CD8-positive, alpha-beta T cell (primary cell): ENCODE measurements at places on chromosomes 7 and 10. TPM values are rescaled to one million over a fixed set of nuclear protein-coding genes. Genes with fewer than 3 reads are reported as not detected.

- DNase-seq = no peak
These were observed 3.1 kb downstream of the VSIR start for GRCh38 chr10:71770255-71770654.

- DNase-seq = no peak
These were observed 73.7 kb downstream of the DKK1 start for GRCh38 chr10:52387744-52388143.

GRCh38 chr10:60732198-60732806 lies 46.0 kb upstream of the CDK1 start:
- peak; percentile 21 for DNase-seq

GRCh38 chr7:99003419-99003818 lies 125.1 kb downstream of the TRRAP start:
- DNase-seq = no peak

- DNase-seq = no peak
These were observed 838.2 kb upstream of the POM121L12 start for GRCh38 chr7:52197221-52197620.

- no peak for DNase-seq
These were observed 37.5 kb upstream of the DOCK1 start for GRCh38 chr10:126867567-126868365.

The COL28A1 gene
- total RNA-seq = 0.36 TPM

DNA sequence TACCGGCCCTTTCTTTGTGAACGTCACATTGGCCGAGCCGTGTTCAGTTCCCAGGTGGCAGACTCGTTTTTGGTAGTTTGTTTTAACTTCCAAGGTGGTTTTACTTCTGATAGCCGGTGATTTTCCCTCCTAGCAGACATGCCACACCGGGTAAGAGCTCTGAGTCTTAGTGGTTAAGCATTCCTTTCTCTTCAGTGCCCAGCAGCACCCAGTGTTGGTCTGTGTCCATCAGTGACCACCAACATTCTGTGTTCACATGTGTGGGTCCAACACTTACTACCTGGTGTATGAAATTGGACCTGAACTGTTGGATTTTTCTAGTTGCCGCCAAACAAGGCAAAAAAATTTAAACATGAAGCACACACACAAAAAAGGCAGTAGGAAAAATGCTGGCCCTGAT lies 9.9 kb upstream of the CSGALNACT2 start:
- DNase-seq = no peak

- no peak for DNase-seq
These were observed 135.3 kb downstream of the KIAA1217 start for GRCh38 chr10:24344279-24344678.

The ELFN1 gene
- total RNA-seq = not detected

The MKLN1 gene
- total RNA-seq = 43.2 TPM

DNA sequence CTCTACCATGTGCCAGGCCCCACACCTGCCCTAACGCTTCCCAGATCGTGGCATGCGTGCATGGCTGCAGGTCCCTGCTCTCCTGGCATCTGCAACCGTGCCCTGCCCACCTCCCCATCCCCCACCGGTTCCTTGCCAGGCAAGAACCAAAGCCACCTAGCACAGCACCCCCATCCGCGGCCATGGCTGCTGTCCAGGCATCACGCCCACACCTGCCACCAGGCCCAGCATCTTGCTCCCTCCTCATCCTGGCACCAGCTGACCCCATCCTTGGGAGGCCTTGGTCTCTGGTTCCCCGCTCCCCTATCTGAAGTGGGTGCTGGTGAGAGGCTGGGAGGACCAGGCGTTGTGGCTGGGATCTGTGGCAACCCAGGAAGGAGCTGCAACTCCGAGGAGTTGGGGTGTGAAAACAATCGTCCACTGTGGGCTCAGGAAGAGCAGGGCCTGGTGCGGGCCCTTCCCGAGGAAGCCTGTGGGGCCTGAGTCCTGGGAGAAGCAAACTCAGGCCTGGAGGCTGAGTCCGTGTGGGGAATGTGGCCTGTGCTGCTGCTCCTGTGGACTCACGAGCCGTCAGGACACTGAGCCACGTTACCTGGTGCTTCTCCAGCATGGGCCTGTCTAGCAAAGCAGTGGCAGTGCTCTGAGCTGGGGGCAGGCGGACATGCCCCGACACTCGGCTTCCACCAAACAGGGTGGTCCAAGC lies 417.1 kb downstream of the DNAJB6 start:
- DNase-seq = no peak

The BUD31 gene
- total RNA-seq = 144 TPM

- DNase-seq = no peak
These were observed 22.6 kb upstream of the PSAP start for GRCh38 chr10:71873582-71874211.

The KAZALD1 gene
- total RNA-seq = not detected

The SPRN gene
- total RNA-seq = not detected

- peak; percentile 59 for DNase-seq
These were observed 228.9 kb upstream of the TCF7L2 start for GRCh38 chr10:112721080-112721698.

The ADD3 gene
- total RNA-seq = 135 TPM

GRCh38 chr10:127990846-127991542 lies 84.1 kb downstream of the PTPRE start:
- DNase-seq = peak; percentile 25

GRCh38 chr7:127532151-127532550 lies 53.2 kb downstream of the GCC1 start:
- DNase-seq = no peak

The EEPD1 gene
- total RNA-seq = 1.1 TPM

The STAG3 gene
- total RNA-seq = 6.3 TPM

The CPA4 gene
- total RNA-seq = not detected

- no peak for DNase-seq
These were observed 28.5 kb downstream of the CNNM1 start for GRCh38 chr10:99357691-99358090.

- no peak for DNase-seq
These were observed 527 bp upstream of the BCAP29 start for GRCh38 chr7:107579554-107579884.

The TET1 gene
- total RNA-seq = 1.4 TPM

DNA sequence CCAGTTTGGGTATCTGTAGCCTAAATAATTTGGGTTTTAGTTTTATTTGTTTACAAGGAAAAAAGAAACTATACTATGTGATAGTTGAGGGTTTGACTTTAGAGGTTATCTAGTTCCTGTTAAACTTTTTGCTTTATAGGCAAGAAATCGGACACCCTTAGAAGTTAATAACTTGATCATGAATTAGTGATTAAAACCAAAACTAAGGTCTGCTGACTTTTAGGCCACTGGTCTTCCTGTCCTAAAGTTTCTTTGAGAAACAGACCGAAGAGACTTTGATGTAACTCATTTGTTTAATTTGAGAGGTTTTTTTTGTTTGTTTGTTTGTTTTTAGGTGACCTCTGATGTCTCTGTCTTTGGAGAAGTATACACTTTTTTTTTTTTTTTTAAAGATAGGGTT lies 59.7 kb downstream of the PHTF2 start:
- DNase-seq = no peak

DNA sequence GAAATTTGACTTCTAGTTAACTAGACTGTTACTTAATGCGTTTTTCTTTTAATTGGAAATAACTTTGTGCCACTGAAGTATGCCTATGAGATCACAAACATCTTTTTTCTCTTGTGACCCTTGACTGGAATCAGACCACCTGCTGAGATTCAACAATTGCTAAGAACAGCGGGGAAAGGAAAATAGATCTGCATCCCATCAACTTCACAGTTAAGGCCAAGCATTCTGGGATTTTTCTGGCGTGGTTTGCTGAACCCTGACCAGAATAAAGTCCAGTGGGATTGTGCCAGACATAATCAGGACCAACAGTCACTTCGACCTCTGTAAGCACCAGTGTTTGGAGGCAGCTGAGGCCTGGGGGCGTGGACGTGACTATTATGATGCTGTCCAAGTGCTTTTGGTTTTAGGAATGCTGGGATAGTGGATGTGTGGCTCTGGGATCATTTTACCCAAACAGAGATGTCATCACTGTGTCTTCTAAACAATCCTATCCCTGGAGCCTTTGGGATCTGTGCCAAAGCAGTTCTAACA lies 373.3 kb upstream of the PRKCQ start:
- DNase-seq = no peak

DNA sequence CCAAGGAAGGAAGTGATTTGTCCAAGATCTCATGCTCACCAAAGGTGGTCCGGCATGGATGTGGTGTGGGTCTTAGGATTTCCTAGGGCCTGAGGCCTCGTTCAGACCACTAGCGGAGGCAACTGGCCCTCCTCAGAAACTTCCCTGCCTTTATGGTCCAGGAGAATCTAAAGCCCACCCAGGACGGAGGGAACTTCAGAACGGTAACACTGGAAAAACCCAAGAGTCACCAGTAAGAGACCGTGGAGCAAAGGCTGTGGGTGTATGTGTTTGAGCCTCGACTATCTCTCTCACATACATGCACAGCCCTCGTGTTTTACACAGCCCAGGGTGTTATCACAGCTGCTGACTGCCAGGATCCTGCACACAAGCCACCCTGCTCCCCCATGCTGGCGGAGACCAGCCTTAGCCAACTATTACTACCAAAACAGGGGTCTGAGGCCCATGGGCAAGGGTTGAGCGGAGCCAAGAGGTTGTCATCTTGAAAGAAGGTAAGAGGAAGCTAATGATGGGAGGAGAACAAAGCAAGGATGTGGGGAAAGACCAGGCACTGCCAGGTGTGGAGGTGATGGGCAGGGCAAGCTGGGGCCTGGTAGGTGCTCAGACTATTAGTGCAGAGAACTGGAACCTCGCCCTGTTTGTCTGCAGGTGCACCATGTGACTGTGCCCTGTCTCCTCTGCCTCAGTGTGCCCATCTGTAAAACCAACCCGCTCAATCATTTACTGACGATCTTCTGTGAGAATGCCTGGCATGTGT lies 170.2 kb upstream of the ZMIZ1 start:
- DNase-seq = no peak

DNA sequence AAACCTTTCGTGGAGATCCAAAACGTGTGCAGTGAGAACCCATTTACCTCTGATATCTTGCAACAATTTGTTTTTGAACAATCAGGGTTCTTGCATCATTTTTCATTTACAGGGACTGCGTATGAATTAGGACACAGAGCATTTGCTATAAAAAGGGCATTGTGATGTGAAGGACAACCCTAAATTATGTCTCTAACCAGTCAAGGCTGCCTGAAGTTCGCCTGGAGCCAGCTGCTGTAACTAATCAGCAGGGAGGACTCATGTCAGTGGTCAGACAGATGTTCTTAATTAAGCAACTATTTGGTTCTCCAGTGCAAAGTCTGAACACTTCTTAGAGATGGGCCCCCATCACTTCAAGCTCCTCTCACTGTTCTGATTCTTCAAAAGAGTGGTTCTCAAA lies 674.8 kb downstream of the KCNMA1 start:
- no peak for DNase-seq
